A549 treated with ZK216348 at 1 μM for 4 hours (cell line): ENCODE measurements at places on chromosomes 2 and 18. TPM values are rescaled to one million over a fixed set of nuclear protein-coding genes. Genes with fewer than 3 reads are reported as not detected.

Gene ABCB11
- total RNA-seq, result 0.02 TPM in 1 of 5 replicates, not detected in the others

Gene ASIC4
- total RNA-seq, result 0.08 to 0.17 TPM (median 0.09 TPM) in 4 of 5 replicates, not detected in the other

Gene RTP5
- total RNA-seq, result not detected in 5 replicates

Gene ALLC
- not detected in 5 replicates for total RNA-seq

Gene HRH4
- total RNA-seq, result not detected in 5 replicates

Gene DUSP11
- 28.7 to 38.6 TPM (median 36.5 TPM) in 5 replicates for total RNA-seq

Gene LRP1B
- total RNA-seq, result 0.02 to 0.09 TPM in 2 of 5 replicates, not detected in the others
